ENCODE measurements at places on chromosomes 1 and 21. TPM values are rescaled to one million over a fixed set of nuclear protein-coding genes. Genes with fewer than 3 reads are reported as not detected.

GRCh38 chr1:31828926-31829690 lies 13.3 kb upstream of the SPOCD1 start:
- no peak for DNase-seq

TLCD4 gene
- 0.83 TPM for total RNA-seq

DNA sequence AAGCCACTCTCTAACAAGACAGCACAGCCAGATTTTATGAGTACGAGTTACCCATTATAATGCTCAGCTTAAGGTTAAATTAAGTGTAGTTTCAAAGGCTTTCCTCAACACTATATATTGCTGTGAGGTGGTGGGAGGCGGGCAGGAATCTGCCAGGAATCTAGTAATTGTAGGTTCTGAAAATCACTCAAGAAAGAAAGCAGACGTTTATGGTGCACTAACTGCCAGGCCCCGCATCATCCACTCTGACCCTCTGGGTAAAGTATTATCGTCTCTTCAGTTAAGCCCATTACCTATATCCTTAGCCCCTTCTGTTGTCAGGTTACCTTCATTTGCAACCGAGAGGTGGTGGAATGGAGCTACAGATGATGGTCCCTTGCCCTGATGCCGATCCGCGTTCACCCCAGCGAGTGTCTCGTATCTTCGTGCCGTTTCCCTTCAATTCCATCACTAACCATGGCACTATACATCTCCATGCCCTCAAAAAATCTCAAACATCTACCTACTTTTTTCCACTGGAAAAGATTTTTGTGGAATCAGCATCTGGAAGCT lies 12.4 kb downstream of the HMGN1 start:
- no peak for DNase-seq

RIT1 gene
- total RNA-seq, result 52.2 TPM

AQP10 gene
- total RNA-seq, result not detected

RPE65 gene
- total RNA-seq, result under 0.01 TPM

GRCh38 chr1:162003061-162003829 lies 20.4 kb downstream of the OLFML2B start:
- peak; percentile 86 for DNase-seq

RNF186 gene
- not detected for total RNA-seq

GRCh38 chr1:163035446-163036249 lies 33.5 kb upstream of the RGS4 start:
- DNase-seq, result peak; percentile 96

DNA sequence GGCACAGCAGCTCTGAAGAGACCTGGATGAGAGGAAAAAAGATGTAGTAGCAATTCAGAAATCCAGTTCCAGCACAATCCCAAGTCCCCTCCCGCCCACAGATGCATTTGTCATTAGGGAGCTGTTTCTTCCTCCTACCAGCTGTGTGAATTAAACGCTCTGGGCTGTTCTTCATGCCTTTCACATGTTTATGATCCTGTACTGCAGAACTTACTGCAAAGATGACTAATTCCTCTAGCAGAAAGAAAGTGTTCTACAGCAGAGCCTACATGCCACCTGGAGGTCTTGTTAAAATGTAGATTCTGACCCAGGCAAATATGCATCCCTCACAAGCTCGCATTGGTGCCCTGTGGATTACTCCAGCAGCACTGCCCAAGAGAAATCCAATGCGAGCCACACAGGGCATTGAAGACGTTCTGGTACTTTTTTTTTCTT lies 6.5 kb downstream of the ENO1 start:
- DNase-seq, result peak; percentile 74

NEGR1 gene
- total RNA-seq, result 13.1 TPM

DNA sequence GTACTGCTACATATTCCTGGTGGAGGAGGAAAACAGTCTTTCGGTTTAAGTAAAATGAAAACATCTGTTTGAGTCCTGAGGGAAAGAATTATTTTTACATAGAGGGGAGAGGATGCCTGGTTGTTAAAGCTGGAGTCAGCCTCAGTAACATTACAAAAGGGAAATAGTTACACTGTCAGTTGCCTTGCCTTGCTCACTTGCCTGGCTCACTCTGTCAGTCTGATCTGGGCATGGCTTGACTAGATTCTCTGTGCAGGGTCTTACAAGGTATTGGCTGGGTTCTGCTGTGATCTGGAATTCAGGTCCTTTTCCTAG lies 8.4 kb upstream of the UBE2U start:
- no peak for DNase-seq

RHD gene
- 0.28 TPM for total RNA-seq

GRCh38 chr1:41391834-41392527 lies 30.7 kb downstream of the FOXO6 start:
- DNase-seq, result no peak

DNA sequence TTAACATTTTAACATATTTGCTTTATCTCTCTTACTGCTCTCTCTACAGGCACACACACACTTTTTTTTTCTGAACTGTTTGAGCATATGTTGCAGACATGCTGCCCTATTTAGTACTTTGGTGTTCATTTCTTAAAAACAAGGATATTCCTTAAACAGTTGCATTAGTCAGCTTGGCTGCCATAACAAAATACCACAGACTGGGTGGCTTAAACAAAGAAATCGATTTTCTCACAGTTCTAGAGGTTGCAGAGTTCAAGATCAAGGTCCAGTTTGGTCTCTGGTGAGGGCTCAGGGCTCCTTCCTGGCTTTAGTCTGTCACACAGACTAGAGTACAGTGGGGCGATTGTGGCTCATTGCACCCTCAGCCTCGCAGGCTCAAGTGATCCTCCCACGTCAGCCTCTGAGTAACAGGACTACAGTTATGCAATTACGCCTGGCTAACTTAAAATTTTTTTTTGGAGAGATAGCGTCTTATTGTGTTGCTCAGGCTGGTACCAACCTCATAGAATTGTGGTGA lies 46.7 kb downstream of the RPRD2 start:
- DNase-seq, result peak; percentile 43

GRCh38 chr1:26340047-26340481 lies 13.9 kb downstream of the CRYBG2 start:
- no peak for DNase-seq
